NCI-H510A (cell line): ENCODE measurements at places on chromosomes 11 and 22.
A peak's percentile ranks its signal among the peaks of the same experiment; 100 is the strongest.

DNA sequence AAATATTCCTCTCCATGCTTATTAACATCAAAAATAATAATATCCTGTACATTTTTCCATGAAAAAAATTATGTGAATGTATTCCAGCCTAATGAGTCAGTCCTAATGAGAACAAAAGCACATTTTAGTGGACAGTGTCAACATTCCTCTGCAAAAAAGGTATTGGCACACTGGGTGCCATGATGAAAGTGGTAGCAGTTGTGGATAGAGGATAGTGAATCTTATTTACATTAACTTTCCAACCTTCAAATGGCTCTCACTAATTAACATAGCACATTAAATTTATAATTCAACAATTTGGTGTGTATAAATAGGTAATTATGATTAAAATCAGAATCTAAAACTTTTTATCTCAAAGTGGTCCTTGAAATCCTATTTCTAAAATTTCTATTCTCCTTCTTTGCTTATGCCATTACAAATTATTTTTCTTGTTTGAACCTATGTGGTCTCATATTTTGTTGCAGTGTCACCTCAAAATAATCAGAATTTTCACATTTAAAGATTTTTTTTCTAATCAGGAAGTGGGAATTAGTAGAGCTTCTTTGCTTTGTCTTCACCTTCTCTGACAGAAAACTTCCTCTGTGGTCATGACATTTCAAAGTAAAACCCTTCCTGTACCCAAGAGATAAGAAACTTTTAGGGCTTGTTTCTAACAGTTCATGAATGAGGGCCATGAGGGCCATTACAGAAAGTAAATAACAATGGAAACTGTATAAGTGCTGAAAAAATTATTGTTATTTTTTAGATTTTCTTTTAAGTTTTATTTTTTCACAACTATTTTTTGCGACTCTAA lies 18.7 kb downstream of the SOX6 start:
- no peak for DNase-seq

DNA sequence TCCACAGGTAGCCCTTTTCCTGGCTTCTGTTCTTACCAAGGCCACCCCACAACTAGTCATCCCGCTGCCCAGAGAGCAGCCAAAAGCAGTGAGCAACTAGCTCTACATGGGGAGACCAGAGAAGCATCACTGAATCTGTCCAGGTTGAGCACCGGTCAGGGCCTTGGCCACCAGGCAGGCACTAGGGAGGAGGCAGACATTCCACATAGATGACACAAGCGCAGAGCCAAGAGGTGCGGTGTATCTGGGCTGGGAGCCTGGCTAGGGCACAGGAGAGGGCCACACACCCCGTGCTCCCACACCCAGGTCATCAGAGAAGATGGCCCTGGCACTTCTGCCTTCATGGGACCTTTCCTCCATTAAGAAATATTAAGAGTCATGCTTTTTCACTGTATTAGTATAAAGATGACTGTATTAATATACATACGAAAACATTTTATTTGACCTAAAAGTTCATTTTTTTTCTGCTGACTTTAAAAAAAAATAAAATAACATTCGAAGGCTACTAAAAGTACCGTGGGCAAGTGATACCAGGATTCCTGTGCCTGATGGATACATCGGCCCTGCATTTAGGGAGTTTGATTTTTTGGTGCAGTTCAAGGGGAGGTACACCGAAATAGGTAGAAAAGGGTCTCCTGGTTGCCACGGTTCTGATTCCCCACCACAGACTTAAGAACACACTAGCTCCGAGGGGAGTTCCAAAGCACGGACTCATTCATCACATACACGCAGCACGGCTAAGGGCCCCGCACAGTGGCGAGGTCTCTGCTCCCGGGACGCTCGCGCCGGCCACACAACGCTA lies 1.2 kb downstream of the DGCR2 start:
- DNase-seq, result no peak

DNA sequence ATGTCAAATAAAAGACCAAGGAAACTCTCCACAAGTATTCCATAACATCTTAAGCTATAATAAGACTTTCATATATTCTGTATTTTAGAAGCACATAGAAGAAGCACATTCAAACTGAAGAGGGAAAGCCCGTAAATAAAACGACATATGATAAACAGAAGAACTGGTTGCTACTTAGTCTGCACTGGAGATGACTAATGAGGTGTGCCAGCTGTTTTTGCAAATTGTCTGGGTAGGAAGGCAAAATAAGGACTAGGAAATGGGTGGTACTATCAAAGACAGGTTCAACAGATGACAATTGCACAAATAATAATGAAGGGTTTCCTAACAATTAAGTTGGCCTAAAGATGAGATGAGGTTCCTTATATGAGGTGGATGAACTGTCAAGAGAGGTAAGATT lies 593.2 kb upstream of the CCDC179 start:
- DNase-seq, result no peak

DNA sequence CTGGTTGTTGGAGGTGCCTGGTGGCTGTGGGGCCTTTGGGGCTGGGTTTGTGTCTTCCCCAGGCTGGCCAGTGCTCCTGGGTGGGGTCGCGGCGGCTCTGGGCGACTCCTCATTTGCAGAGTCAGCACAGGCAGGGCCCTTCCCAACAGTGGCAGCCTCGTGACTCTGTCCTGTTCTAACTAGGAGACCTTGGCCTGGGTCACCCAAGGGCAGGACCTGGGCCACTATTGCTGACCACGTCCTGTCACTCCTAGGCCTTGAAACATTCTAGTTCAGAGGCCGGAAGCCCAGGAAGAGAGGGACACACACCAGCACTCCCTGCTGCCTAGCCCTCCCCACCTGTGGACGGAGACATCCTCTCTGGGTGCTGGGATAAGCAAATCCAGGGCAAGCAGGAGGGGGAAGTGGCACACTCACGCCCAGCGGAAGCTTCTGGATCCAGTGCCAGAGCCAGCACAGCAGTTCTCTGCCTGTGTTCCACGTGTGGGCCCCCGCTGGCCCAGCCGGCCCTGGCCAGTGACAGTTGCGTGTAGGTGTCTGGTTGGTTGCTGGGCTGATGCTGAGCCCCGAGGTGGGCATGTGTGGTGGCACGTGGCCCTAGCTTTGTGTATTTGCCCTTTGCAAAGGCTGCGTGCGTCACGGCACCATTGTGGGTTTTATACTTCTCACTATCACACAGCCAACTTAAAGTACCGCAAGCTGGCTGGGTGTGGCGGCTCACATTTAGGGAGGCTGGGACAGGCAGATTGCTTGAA lies 4.3 kb upstream of the CHID1 start:
- DNase-seq, result no peak

DNA sequence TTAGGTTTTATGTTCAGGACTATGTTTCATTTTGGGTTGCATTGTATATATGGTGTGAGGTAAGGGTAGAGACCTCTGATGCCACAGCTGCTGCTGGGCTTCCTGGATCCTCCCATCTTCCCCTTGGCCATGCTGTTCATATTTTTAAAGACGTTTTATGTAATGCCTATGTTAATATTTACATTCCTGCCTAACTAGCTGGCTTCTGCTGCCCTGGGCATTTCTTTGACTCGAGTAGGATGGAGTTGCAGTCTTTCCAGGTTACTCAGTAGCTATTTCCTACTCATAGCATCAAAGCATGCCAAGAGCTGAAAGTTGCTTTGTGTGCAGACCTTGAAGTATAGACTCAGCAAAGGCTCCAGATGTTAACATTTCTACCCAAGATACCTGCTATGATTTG lies 220.5 kb upstream of the CADM1 start:
- no peak for DNase-seq

DNA sequence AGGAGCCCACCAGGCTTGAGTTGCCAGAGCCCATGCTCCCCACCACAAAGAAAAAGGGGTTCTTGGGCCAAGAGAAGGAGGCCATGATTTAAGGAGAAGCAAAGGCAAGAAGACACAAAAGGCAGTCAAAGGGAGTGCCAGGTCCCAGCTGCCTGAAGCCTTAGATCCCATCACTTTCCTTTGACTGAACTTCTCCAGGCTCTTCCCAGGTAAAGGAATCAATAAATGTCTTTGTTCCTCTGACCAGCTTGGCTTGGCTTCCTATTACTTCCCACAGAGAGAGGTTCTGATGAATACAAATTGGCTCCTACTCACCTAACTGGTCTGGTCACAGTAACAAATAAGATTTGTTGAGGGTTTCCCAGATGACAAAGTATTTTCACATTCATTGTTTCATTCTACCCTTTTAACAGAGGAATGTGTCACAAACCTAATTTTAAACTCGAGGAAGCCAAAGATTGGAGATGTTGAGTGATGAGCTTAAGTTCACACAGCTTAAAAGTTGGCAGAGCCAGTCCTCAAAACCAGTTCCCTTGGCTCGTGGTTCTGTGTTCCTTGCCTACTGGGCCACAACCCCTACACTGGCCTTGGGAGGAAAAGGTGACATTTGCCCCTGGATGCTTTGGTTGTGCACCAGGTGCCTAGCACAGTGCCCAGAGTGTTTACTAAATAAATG lies 96.4 kb upstream of the SESN3 start:
- DNase-seq, result no peak

- no peak for DNase-seq
Measured at GRCh38 chr22:39294571-39295468, 24.6 kb downstream of the RPL3 start.

GRCh38 chr11:66727282-66728037 lies 1.6 kb downstream of the SPTBN2 start:
- DNase-seq, result no peak

DNA sequence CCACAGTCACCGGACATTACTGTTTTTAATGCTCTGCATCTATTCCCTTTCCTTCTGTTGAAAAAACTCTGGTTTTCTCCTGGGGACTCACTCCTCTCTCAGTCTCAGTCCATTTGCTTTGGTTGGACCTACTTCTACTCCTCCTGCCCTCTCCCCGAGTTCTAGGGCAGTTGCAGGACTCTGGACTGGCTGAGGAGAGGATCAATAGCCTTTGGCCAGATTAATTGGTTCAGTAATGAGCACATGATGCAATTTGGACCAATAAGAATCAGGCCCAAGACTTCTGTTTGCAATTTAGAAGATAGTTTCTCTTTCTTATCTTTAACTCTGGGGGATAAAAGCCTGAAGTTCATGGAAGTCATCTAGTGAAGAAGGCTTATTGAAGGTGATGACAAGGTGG lies 15.3 kb upstream of the TPH1 start:
- DNase-seq, result no peak

DNA sequence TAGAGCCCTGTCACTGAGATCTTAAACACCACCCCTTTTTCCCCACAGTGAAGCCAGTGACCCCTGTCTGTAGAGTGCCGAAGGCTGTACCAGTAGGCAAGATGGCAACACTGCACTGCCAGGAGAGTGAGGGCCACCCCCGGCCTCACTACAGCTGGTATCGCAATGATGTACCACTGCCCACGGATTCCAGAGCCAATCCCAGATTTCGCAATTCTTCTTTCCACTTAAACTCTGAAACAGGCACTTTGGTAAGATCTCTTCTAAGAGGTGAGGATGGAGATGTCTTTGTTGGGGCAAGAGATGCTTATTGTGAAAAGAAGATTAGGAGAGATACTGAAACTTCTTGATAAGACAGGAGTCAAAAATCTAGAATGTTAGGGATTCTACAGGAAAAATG lies 75.9 kb downstream of the JAM3 start:
- no peak for DNase-seq

- DNase-seq, result peak; percentile 81
Measured at GRCh38 chr22:20507253-20508066, at the start of gene MED15. Gene MED15, plus strand, starts transcription at chr22:20507610. Its CDS starts 69 bp downstream, at chr22:20507679.

GRCh38 chr11:416757-417621 lies 2.2 kb upstream of the SIGIRR start:
- DNase-seq, result peak; percentile 57

- no peak for DNase-seq
Measured at GRCh38 chr11:66846671-66847091, 3.4 kb downstream of the RCE1 start.

- DNase-seq, result no peak
Measured at GRCh38 chr11:125268611-125269010, 104.1 kb downstream of the PKNOX2 start.

DNA sequence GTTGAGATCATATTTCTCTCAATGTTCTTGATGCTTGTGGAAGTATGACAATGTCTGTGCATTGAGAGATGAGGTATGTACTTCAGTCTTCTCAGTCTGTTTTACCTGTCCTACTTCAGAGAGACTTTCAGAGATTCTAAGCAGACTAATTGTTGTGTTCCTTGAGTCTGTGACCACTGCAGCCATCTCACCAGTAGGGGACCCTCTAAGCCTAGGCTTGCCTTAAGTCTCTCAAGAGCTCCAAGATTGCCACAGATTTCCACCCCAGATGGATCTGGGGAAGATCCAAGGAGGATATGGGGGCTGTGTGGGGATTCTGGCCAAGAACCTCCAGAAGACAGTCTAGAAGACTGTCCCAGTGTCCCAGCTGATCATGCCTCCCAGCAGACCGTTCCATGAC lies 179.9 kb upstream of the PLET1 start:
- DNase-seq, result no peak

- DNase-seq, result no peak
Measured at GRCh38 chr11:89052220-89052619, 13.6 kb downstream of the GRM5 start.

GRCh38 chr22:39351689-39352214 lies 2.0 kb downstream of the SYNGR1 start:
- no peak for DNase-seq

GRCh38 chr11:93166862-93167261 lies 30.9 kb downstream of the SLC36A4 start:
- DNase-seq, result no peak

DNA sequence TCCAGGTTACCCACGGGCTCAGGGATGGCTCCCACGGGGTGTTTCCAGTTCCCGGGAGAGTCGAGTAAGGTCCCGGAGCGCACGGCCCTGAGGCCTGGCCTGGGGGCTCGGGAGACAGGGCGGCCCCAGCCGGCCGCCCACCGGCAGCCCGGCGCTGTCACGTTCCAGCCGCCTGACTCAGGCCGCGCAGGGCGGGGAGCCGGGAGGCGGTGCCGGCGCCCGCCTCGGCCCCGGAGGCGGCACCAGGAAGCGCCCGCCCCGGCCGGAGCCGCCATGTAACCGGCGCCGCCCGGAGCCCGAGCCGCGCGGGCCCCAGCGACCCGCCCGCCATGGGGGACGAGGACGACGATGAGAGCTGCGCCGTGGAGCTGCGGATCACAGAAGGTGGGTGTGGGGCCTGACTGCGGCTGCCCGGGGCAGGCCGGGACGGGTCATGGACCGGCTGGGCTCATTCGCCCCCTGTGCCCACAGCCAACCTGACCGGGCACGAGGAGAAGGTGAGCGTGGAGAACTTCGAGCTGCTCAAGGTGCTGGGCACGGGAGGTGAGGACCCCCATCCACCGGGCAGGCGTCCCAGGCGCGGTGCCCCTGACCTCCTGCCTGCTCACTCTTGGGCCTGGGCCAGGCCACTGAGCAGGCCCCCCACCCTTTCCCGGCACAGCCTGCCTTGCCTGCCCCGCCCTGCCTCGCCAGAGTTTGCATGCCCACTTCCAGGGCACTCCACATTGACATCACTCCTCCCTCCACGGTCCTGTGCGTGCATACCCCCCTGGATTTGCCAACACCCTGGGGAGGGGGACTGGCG lies at the start of gene RPS6KA4:
Gene RPS6KA4 (plus strand): TSS at position 256 of the 805 bp plus-strand sequence. CDS start 74 bp downstream, at position 330.
- peak; percentile 59 for DNase-seq
